Stimulated activated CD8-positive, alpha-beta memory T cell treated with anti-CD3 and anti-CD28 coated beads, Interleukin-4, amount 100 ng/mL, for 1 hour (primary cell): ENCODE measurements at places on chromosomes 5 and 9.

DNA sequence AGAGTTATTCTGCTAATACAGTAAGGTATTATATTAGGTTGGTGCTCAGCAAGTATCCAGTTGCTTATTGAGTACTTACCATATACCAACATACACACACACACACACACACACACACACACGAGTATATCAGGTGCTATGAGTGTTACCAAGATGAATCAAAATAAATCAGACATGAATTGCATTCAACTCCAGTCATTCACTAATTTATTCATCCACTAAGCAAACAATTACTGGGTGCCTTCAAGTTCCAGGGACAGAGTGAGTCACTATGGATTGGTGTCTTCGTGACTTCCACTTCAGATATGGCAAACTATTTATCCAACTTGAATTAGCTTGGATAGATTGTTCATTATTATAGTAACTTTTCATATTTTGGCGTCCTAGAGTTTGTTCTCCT is 140.7 kb upstream of the SLC44A1 start:
- no peak for DNase-seq

DNA sequence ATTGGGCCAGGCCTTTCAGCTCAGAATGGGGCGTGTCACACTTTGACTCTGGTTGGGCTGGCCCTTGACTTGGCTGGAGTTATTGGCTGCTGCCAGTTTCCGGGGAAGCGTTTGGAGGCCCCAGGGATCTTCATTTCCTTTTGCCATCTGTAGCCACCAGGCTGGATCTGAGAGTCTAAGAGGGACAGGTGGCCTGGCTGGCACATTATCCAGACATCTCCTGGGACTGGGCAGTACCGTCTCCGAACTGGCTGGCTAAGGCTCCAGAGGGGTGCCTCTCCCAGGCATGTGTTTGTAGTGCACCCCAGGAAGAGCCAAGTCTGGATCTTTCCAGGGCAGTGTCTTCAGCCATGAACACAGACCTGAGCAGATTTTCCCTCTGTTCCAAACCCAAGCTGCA is 9.7 kb upstream of the JADE2 start:
- DNase-seq: no peak

DNA sequence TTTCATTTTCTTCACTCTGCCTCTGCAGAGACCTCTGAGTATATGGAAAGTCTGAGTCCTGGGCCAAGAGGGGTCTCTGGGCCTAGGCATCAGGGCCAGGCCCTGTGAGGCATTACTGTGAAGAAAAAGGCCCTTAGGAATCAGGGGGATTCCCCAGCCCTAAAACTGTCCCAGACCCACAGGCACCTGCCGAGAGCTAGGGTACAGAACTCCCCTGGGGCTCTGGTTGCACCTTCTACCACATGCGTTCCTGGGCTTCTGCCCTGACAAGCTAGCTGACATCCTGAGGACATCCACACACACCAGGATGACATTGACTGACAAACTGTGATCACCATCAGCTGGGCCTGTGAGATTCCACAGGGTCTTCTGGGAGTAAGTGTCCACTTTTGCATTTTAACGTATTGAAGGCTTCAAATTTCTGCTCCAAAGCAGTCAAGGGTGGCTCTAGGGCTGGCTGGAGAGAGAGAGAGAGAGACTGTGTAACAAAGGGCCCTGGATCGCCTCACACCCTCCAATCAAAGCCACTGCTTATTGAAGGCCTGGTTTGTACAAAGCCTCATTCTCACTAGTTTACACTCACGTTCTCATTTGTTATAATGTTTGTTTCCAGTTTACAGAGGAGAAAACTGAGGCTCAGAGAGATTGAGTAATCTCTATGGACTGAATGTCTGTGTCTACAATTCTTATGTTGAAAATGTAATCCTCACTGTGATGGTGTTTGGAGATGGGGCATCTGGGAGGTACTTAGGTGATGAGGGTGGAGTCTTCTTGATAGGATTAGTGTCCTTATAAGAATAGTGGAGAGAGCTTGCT is 45.1 kb downstream of the TGFBI start:
- no peak for DNase-seq

DNA sequence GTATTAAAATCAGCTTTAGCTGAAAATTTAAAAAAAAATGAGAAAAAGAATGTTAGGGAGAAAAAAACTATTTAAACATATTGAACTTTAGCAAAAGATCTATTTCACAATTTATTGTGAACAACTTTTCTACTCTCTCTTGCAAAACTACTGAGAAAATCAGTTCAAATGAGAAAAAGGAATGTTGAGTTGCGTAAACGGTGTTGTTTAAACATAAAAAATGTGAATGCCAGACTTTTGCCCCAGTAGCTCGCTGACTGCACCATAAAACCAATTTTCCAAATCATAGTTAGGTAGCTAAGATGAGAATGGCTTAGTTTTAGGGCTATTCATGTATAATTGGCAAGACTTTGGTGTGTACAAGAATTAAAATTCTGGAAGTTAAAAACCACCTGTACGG is 13.4 kb upstream of the RAD23B start:
- DNase-seq: no peak

DNA sequence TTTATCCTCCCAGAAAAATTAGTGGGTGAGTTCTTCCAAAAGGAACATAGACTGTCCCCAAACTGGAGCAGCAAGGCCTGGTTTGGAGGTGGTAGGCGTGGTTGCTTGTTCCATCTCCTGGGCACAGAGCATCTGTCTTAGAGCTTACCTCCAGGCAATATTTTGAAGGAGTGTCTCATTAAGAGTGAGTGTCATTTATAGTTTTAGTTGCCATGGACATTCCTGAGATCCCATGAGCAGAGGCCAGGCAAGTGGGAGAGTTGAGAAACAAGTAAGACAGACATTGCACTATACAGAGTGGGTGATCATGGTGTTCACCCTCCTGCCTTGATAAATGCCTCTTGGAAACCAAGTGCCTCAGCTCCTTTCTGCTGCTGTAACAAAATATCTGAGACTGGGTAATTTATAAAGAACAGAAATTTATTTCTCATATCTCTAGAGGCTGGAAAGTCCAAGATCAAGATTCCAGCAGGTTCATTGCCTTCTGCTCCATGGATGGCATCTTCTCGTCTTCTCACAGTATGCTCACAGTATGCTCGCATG is 68.5 kb downstream of the KIAA1958 start:
- DNase-seq: no peak

- no peak for DNase-seq
Measured at GRCh38 chr9:107700847-107701246, 211.3 kb upstream of the KLF4 start.

DNA sequence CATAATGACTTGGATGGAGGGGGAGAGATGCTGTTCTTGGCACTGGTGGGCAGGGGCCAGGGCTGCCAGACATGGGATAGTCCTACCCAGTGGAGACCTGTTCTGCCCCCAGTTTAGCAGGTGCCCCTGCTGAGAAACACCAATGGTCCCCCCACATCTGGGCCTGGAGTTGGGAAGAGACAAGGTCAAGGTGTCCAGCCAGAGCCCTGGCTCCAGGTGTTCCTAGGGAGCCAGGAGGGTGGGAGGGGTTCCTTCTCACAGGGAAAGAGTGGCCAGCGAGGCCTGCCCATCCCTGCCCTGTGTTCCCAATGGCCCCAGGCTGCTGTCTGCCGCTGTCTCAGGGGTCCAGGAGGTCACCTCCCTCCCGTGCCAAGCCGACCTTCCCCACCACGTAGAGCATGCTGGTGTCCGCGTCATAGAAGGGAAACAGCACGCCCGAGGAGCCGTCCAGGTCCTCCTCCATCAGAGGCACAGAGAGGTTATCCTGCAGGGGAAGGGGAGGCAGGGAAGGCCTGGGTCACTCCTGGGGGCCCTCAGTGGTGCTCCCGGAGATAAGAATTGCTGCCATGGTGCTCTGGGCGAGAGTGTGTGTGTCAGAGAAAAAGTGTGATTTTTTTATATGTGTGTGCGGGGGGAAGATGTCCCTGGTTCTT is 11.7 kb upstream of the TRIM14 start:
- no peak for DNase-seq

GRCh38 chr9:16191191-16191590 is 638.3 kb downstream of the CCDC171 start:
- DNase-seq: no peak

GRCh38 chr5:120228262-120229031 is 235.7 kb upstream of the PRR16 start:
- DNase-seq: no peak

DNA sequence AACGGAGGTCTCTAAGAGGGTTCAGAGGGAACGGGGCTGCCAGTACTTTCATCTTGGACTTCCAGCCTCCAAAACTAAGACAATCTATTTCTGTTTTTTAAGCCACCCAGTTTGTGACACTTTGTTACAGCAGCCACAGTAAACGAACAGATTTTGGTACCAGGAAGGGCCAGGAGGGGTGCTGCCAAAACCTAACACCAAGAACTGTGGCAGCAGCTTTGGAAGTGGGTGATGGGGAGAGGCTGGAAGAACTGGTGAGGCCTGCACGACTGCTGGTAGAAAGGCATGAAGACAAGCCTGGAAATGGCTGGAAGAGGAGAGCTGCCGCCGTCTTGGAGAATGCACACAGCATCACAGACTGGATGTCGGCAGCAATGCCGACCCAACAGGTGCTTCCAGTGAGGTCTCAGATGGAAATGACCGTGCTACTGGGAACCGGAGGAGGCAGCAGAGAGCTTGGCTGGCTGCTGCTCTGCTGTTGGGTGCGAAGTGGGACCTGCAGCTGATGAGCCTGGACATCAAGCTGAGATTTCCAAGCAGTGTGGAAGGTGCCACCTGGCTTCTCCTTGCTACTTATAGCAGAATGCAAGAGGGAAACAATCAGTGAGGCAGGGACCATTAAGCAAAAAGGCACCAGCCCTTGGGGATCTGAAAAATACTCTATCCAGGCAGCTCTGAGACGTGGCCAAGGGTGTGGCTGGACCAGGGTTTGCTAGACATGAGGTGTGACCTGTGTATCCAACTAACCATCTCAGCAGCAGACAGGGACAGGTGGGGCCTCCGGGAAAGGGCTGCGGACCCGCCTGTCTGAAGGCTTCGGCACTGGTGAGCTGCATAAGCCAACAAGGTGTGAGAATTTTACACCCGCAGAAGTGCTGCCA is 4.7 kb upstream of the TMEM210 start:
- DNase-seq: no peak

- no peak for DNase-seq
Measured at GRCh38 chr5:134082264-134082992, 32.1 kb upstream of the TCF7 start.

DNA sequence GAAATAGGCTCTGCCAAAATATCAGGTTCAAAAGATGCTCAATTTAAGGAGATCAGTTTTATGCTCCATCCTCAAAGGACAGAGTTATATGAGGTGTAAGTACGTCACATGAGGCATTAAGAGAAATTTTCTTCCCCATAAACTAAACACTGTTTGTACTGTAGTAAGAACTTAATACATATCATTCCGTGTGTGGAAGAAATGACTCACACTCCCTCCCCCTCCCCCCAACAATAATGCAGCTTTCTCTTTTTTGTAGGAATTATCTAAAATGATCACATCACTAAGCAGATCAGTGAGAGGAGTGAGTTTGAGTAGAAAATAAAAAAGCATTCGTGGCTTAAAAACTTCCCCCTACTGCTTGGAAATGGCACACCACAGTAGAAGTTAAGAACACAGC is 2.2 kb downstream of the CDH12 start:
- DNase-seq: no peak

GRCh38 chr9:76231001-76231400 is 163.2 kb downstream of the RFK start:
- no peak for DNase-seq

GRCh38 chr5:177483994-177484901 is 10.8 kb upstream of the DBN1 start:
- DNase-seq: no peak

DNA sequence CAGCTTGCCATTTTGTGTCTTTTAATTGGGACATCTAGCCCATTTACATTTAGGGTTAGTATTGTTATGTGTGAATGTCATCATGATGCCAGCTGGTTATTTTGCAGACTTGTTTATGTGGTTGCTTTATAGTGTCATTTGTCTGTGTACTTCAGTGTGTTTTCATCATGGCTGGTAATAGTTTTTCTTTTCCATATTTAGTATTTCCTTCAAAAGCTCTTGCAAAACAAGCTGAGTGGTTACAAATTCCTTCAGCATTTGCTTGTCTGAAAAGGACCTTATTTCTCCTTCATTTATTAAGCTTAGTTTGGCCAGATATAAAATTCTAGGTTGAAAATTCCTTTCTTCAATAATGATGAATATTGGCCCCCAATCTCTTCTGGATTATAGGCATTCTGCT is 28.5 kb upstream of the TNFSF15 start:
- DNase-seq: no peak

DNA sequence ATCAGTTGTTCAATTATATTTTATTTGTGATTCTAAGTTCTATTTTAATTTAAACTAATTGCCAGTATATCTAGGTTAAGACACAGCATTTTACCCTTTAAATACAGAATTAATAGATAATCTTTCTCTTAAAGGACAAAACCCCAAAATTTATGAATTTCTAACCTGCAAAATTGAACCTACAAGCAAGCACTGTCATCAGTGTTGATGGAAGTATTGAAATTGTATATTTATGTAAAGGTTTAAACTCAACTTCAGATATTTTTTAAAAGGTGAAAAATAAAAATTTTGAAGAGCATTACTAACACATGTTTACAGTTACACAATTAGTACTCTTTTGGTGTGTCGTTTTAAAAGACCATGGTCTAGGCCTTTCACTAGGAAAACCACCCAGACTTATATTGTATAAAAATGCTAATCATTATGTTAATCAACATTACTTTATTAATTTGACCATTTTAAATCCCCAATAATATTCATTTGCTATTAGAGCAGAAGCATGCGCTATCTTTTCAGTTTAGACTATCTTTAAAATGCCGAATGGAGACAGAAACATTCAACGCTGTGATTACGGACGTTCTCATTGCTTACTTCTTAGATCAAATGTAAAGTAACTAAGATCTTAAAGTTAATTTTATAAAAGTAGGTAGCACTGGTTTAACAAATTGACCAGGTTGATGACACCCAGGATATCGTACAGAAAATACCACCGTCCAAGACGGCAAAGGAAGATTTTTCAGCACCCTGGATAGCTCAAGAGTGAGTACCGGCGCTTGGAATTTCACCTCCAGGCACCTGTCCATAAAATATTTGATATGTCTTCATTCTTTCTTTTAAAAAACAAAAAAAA is 3.2 kb downstream of the OTP start:
- no peak for DNase-seq

- no peak for DNase-seq
Measured at GRCh38 chr5:148969291-148969690, 93.6 kb downstream of the SH3TC2 start.
